ENCODE measurements at places on chromosomes 1 and 21.

DNA sequence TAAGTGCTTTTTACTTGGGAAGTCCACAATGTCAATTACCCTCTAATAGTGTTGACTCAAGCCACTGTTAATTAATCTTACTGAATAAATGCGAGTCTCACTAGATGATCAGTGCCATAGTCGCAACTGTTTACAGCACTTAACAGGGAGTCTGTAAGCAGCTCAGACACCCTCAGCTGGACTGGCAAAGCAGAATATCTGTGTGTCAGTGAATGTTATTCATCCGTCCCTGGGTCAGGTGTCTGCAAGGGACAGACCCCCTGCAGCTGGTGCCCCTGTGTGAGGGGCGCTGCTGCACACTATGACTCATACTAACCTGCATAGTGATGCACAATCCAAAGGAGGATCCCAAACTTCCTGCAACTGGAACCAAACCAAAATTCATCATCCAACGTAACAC, 306.5 kb downstream of the HHIPL2 start:
- DNase-seq: no peak

DNA sequence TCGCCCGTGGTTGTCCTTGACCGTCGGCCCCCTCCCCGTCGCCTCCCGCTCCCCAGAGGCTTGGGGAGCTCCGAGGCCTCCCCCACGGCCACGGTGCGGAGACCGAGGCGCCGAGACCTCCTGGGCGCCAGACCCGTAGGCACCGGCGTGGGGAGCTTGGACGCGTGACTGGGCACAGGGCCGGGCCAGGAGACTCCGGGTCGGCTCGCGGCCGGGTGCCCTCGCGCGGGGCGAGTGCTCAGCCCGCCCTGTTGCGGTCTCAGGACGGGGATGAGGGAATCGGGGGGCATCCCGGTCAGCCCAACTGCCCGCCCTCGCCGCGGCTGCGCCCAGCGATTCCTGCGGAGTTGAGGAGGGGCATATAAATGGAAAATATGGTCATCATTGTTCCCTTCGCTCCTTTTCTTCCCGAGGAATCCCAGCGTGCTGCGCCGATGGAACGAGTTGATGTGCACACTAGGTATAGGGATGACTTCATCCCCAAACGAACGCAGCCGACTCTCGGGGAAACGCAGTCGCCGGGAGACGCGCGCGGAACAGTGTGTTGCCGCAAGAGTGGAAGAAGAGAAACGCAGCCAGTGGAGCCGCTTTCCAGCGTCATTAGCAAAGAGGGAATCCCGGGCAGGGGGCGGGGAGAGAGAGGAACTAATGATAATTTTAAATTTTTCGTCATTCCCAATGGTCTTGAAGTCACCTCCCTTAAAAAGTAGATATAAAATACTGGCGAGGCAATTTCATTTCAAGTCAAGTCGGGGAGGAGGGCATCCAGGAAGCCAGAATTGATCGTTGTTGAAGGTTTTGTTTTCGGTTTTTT, 747 bp upstream of the ENAH start:
- peak; percentile 5 for DNase-seq

- DNase-seq: no peak
Measured at GRCh38 chr1:99171184-99171813, 93.0 kb upstream of the PLPPR4 start.

- DNase-seq: no peak
Measured at GRCh38 chr1:216830424-216831210, 107.4 kb upstream of the ESRRG start.

DNA sequence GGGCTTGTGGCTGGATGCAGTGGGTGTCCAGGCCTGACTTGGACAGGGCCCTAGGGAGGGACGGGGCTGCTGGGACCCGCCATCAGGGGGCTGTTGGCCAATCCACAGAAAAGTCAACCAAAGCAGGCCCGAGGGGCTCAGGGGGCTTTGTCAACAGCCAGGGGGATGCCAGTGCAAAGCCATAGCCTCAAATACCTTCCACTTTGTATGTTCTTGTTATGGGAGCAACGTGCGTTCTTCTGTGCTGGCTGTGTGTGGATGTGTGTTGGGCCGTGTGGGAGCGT, 35.4 kb upstream of the ARF1 start:
- no peak for DNase-seq

GRCh38 chr1:85116856-85117255, 68.6 kb upstream of the MCOLN3 start:
- DNase-seq: no peak

GRCh38 chr1:208183977-208184911, 59.9 kb downstream of the PLXNA2 start:
- no peak for DNase-seq

DNA sequence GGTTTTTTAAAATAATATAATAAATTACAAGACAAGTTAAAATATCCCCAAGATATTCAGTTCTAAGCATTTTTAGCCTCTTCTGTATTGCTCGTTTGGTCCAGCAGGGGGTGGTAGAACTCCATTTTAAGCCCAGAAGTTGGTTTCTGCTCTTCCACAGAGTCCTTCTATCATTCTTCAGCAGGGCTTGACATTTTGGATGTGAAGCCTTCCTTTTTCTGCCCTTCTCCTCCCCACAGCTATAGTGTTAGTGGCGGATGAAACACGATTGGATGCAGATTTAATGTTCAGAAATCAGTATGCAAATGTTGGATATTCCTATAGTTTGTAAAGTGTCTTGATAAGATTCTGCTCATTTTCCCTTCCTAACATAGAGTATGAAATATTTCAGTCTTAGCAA, 1.4 kb downstream of the NCAM2 start:
- DNase-seq: peak; percentile 36

All from CD4-positive, alpha-beta T cell (primary cell).